Activated CD8-positive, alpha-beta memory T cell treated with anti-CD3 and anti-CD28 coated beads, Interleukin-2, amount 10 ng/mL, durations not matched to agents 7 days and 5 days (primary cell): ENCODE measurements at places on chromosomes 4 and X. TPM values are rescaled to one million over a fixed set of nuclear protein-coding genes. Genes with fewer than 3 reads are reported as not detected.

- H3K4me1 ChIP-seq = no peaks in the 10 kb centered on the region
- no peaks in the 10 kb centered on the region for H3K36me3 ChIP-seq
- no peak overlapping the region for H3K4me3 ChIP-seq
- H3K27me3 ChIP-seq = no peaks in the 10 kb centered on the region
- H3K27ac ChIP-seq = no peak overlapping the region
- no peak for DNase-seq
Observed at GRCh38 chrX:137198040-137198439, 164.2 kb upstream of the GPR101 start.

DNA sequence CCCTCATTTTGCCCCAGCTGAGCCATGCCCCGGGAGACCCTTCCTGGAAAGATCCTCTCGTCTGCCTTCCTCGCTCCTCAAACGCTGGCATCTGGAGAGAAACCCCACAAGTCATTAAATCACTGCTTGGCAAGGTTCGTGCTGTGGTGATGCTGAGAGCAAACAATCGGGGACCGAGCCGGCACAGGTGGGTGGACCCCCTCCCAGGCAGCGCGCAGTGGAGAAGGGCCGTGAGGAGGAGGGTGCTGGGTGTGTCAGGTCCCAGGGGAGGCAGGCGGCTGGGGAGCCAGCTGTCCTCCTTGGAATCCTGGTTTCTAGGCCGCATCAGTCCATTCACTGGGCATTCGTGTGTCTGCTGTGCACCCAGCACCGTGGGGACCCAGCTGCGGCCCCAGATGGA is 64.9 kb upstream of the PSAPL1 start:
- DNase-seq = no peak
- no peak overlapping the region for H3K4me3 ChIP-seq
- H3K36me3 ChIP-seq = no peaks in the 10 kb centered on the region

- H3K27me3 ChIP-seq = peaks cover 15% of the 10 kb centered on the region
- no peaks in the 10 kb centered on the region for H3K36me3 ChIP-seq
- H3K4me1 ChIP-seq = peaks cover 14% of the 10 kb centered on the region
Observed at GRCh38 chrX:39726771-39727170, 371.0 kb downstream of the BCOR start.

GRCh38 chrX:18574591-18574990 is 97.3 kb downstream of the RS1 start:
- no peaks in the 10 kb centered on the region for H3K36me3 ChIP-seq
- H3K4me3 ChIP-seq = no peak overlapping the region
- H3K4me1 ChIP-seq = no peaks in the 10 kb centered on the region
- no peak for DNase-seq

GRCh38 chr4:1511441-1512041 is 105.3 kb upstream of the NKX1-1 start:
- no peak for DNase-seq
- H3K36me3 ChIP-seq = no peaks in the 10 kb centered on the region
- no peak overlapping the region for H3K27ac ChIP-seq
- H3K4me1 ChIP-seq = no peaks in the 10 kb centered on the region
- peaks cover 2% of the 10 kb centered on the region for H3K27me3 ChIP-seq

The KLB gene
- not detected for total RNA-seq

The CXCL11 gene
- total RNA-seq = 0.53 TPM
